Stimulated activated CD4-positive, alpha-beta T cell treated with anti-CD3 and anti-CD28 coated beads, Interleukin-12 subunit alpha, Interleukin-12 subunit beta, amount 100 ng/mL, for 4 hours (primary cell): ENCODE measurements at places on chromosomes 13 and 19.

- no peak for DNase-seq
Measured at GRCh38 chr13:47480951-47481350, 520.1 kb downstream of the SUCLA2 start.

GRCh38 chr13:94309997-94310855 lies 169.3 kb downstream of the DCT start:
- DNase-seq, result no peak

GRCh38 chr13:39451860-39452301 lies 151.1 kb downstream of the LHFPL6 start:
- no peak for DNase-seq

- no peak for DNase-seq
Measured at GRCh38 chr13:50352720-50353480, 337.7 kb downstream of the KCNRG start.

- DNase-seq, result no peak
Measured at GRCh38 chr19:11100049-11100448, 10.8 kb downstream of the LDLR start.

DNA sequence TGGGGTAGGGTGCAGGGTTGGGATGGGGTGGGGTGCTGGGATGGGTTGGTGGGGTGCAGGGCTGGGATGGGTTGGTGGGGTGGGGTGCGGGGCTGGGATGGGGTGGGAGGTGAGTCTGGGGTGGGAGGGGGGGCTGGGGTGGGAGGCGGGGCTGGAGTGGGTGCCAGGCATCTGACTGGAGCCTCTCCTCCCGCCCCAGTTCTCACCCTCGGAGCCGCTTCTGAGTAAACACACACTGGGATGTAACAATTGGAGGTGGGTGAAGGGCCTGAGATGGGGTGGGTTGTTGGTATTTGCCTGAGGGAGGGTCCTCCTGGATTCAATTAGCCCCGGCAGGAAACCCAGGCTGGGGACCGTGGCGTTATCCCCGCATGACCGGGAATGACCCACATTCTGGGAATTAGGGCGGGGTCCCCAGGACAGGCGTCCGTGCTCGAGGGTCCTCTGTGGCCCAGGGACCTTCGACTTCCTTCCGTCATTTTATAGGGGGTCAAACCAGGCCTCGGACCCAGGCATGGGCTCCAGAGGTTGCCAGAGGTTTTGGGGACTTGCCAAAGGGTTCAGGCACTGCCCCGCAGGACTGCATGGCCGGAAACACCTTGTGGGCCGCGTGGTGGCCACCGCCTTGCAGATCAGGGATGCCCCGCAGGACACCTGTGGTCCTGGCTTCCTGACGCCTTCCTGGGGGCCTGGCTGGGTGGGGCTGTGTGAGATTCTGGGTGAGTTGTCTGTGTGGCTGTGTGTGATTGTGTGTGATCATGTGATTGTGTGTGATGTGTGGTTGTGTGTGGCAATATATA lies 1.4 kb downstream of the TMPRSS9 start:
- DNase-seq, result no peak

GRCh38 chr13:43783820-43784219 lies 3.0 kb downstream of the ENOX1 start:
- no peak for DNase-seq

DNA sequence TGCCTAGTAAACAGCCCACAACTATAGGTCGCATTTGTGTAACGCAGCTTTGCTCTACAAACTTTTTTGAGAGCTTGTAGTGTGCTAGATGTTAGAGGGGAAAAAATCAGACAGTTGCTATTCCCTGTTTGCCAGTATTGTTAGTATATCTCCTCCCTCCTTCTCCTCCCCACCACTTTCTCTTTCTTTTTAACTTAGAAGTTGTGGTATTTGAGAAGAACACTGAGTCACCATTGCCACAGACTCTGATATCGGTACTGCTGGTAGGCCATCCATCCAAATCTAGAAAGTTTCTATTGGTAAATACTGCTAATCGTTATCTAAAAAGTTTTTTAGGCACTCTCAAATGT lies 666 bp downstream of the POMP start:
- no peak for DNase-seq

GRCh38 chr13:45136741-45137504 lies 16.6 kb downstream of the GTF2F2 start:
- DNase-seq, result no peak

GRCh38 chr19:3783660-3784584 lies 2.3 kb downstream of the MATK start:
- peak; percentile 44 for DNase-seq

GRCh38 chr13:51286135-51287002 lies 53.1 kb upstream of the SERPINE3 start:
- DNase-seq, result peak; percentile 74

- DNase-seq, result no peak
Measured at GRCh38 chr19:28644169-28644775, 568.7 kb downstream of the UQCRFS1 start.

GRCh38 chr13:21696865-21697448 lies 26.1 kb downstream of the FGF9 start:
- DNase-seq, result no peak

- DNase-seq, result no peak
Measured at GRCh38 chr19:29092712-29093552, 120.0 kb downstream of the UQCRFS1 start.

DNA sequence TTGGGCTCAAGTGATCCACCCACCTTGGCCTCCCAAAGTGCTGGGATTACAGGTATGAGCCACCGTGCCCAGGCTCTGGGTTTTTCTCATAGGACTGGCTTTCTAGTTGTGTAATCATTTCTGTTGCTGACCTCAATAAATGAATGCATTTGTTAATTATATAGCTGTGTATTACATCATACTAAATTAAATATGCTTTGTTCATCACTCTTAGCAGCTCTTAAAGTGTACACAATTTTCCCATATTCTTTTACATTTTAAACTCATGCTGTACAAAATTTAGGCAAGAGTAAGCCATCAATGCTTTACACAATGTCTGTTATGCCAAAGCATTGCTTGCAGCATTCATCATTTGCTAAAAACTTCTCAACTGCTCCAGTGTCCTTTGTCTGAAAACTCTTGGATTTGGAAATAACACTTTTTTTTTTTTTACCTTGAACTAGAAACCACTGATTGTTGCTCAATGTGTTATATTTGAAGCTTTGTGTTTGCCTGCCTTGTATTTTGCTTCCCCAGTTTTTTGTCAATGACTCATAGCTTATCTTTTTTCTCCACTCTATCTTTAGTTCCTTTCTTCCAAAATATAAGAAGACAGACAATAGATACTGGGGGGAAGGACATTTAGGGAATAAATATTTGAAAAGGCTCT lies 31.4 kb downstream of the CCDC122 start:
- no peak for DNase-seq

DNA sequence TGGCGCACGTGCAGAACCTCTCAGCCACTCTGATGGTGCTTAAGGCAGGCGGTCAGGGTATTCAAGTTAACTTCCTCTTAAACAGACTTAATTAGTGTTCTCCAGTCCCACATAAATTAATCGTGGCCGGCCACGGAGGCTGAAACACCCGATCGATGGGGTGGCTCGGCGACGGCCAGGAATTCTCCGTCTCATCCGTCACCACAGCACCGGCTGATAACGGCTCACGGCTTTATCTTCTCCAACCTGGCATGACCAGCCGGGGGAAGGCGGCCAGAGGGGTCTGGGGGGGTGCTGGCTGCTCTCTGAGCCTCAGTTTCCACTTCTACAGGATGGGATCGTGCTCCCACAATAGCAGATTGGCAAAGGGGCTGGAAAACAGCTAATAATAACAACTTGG lies 32.6 kb upstream of the TCF3 start:
- DNase-seq, result no peak

DNA sequence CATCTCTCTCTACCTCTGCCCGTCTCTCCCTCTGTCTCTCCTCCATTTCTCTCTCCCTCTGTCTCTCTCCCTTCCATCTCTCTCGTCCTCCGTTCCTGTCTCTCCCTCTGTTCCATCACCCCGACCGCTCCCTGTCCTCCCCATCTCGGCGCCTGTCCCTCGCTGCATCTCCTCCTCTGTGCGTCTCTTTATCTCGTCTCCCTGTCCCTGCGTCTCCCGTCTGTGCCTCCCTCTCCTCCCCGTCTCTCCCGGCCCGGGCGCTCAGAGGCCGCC lies 4.6 kb downstream of the GRIN2D start:
- DNase-seq, result no peak

DNA sequence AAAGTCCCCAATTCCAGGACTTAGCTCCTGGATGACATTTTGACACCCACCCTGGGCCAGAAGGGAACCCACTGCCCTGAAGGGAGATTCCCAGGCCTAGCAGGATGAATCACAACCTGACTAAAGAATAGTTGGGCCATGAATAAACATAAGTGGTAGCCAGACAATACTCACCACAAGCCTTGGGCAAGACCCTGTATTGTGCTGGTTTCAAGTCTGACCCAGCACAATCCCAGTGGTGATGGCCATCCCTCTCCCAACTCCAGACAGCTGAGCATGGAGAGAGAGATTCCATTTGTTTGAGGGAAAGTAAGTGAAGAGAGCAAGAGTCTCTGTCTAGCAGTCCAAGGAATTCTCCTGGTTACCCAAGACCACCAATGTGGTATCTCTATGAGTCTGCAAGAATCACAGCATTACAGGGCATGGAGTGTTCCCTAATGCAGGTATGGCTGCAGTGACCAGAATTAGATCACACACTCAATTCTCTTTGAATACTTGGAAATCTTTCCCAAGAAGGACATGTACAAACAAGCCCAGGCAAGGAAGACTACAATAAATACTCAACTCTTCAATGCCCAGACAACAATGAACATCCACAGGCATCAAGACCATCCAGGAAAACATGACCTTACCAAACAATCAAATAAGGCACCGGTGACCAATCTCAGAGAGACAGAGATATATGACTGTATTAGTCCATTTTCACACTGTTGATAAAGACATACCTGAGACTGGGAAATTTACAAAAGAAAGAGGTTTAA lies 158.0 kb downstream of the VWA8 start:
- no peak for DNase-seq

DNA sequence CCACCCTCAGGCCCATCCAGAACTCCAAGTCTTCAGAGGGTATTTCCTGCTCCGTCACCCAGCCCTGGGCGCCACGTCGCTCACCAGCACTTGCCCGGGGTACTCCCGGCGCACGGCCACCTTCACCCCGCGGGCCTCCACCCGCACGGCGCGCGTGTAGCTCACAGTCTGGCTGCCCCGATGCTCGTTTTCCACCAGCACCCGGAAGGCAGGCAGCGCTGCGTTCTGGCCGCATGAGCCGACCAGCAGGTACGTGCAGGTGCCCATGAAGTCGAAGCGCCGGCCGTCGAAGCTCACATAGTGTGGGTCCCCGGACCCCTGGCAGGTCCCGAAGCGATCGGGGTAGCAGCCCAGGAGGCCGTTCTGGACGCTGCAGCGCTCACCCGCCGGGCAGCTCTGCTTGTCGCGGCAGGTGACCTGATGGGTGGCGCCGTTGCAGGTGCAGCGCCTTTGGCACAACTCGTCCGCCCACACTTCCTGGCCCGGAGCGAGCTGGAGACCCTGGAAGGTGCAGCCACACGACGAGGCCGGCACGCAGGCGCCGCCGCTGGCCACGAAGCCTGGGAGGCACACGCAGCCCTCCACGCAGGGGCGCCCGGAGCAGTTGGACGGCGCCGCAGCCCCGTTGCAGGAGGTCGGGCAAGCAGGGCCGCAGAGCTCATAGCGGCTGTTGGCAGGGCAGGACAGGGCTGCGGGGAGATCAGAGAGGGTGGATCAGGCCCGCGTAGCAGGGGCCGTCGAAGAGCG lies 19.2 kb downstream of the FCGBP start:
- no peak for DNase-seq

DNA sequence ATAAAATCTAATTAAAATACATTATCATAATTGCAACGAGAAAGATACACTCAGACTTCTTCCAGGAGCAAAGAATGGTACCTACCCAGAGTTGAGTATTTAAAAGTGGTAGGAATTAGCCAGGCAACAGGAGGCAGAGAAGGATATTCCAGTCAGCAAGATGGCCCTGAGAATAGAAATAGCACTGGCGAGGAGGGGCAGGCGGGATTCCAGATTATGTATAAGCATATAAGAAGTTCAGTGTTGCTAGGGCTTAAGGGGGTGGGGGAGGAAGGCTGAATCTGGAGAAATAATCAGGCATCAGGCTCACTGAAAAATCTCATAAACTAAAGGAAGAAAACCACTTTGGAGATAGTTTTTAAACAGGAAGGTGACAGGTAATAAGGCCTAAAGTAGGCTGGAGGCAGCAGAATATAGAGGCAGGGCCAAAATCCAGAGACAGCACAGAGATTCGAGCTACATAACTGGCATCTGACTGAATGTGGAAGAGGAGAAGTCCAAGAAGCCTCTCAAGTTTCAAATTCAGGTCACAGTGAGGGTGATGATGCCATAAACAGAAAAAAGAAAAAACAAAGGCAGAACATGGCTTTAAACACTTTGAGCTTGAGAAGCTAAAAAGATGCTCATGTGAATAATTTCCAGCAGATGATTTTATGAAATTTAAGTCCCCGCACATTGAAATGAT lies 7.5 kb downstream of the KPNA3 start:
- DNase-seq, result no peak

DNA sequence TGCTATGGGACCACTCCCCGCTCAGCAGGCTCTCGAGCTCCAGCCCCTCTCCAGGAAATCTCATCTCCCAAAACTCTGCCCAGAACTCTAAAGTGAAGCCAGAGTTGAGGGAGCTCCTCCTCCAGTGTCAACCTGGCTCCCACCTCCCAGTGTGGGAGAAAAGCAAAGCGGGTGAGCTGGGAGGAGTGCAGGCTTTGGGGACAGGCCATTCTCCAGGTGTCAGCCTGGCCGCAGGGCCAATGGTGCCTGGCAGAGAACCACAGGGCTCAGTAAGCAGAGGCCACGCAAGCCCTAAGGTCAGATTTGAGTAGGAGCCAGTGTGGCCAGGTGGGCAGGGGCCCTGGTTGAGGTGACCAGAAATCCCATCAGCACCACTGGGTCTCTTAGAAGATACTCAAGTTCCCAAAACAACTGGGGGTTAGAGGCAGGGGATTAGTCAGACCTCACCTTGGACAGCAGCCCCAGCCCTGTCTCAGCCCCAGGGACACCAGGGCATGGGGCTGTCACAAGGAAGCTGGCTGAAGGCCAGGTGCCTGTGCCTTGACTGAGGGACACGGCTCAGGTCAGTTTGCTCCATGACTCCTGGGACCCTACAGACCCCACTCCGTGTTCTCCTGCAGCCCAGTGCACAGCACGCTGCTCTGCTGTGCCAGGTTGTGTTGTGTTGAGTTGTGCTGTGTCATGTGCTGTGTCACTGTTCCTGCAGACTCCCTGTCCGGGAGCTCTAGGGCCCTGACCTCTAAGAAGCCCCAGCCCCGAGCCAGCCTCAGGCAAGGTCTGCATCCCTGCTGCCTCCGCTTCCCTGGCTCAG lies 2.8 kb upstream of the ZNF181 start:
- no peak for DNase-seq

DNA sequence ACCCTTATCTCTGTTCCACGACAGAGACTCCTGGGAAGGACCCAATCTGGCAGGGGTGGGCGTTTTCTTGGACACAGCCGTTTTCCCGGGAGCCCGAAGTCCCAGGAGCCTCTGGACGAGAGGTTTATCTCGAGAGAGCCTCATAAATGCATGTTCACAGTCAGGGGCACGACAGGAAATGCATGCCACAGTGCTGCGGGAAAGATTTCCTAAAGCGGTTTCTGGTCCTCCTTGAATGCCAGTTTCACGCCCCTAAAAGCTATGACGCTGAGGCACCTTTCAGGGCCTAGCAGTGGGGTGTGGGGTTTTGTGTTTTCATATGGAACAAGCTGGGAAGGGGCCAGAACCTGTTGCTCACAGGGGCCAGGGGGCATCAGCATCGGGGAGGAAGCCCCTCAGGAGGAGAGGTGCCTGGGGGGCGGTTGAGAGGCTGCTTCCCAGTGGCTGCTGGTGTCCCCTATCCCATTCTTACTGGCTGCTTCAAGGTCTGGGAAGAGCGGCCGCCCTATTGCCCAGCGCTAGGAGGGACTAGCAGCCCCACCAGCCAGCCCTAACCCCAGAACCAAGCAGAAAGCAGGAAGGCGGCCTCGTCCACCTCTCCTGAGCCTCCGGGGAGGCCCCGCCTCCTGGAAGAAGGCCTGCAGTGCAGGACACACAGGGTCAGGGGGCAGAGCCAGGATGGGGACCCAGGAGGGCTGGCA lies 157.0 kb downstream of the KDM4B start:
- DNase-seq, result no peak
